ENCODE measurements at places on chromosomes 4 and X.

GRCh38 chr4:92334716-92335350 is 31.1 kb downstream of the GRID2 start:
- DNase-seq: no peak

- no peak for DNase-seq
These were observed 227.7 kb downstream of the C4orf33 start for GRCh38 chr4:129323658-129324057.

DNA sequence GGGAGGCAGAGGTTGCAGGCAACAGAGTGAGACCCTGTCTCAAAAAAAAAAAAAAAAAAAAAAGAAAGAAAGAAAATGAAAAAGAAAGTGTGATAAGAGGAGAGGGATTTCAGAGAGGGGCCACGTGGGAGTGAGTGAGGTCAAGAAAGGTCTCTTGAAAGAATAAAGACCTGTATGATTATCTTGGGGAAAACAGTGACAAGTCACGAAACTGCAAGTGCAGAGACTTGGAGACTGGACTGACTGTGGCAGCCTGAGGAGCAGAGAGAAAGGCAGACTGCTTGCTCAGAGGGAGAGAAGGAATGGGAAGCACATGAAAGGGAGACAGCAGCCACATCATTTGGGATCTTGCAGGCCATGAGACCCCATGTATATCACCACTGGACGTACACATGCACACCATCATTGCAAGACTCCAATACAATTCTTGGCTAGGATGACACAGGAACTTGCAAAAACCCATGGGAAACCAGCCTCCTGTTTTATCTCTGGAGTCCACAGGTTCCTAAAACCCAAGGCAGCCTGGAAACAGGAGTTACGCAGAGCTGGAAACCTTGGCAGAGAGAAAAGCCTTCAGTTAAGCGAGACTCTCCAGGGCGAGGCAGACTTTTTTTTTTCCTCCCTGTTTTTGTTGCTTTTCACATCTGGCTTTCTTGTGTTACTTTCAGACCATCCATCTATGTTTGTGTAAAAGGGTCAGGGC is 207.0 kb upstream of the TBL1X start:
- DNase-seq: no peak

GRCh38 chr4:8512510-8512909 is 67.7 kb upstream of the GPR78 start:
- no peak for DNase-seq

DNA sequence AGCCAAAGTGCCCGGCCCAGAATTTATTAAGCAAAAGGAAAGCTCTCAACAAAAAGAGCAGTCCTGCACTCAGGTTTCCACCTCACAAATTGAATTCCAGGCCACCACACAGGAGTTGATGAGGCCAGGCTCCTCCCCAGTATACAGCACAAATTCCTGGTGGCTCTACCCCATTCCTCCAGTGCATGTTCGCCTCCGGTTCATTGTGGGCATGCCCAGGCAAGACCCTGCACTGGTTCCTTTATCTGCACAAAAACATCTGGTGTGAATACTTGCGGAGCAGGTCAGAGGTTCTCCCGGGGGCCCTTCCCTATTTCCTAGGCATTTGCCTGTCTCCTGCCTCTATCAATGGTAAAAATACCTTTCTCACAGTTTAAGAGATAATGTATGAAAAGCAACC is 195.2 kb upstream of the ANXA10 start:
- no peak for DNase-seq

- no peak for DNase-seq
These were observed 54.6 kb downstream of the PROM1 start for GRCh38 chr4:16029262-16029661.

DNA sequence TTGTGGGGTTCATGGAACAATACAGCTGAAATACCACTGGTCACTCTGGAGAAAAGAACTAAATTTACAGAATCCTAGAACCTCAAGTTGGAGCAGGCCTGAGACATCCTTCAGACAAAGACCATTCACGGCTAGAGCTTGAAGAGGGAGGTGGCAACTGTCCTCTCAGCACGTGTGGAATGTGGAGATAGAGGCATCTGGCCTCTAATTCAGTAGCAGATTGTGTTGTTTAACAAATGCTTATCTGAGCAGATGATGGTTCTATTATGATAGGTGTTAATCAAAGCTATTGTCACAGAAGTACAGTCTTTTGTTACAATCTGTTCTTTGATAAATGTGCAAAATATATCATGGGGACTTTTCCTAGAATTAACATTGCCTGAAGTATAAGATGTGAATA is 121.7 kb upstream of the KCNIP4 start:
- no peak for DNase-seq

DNA sequence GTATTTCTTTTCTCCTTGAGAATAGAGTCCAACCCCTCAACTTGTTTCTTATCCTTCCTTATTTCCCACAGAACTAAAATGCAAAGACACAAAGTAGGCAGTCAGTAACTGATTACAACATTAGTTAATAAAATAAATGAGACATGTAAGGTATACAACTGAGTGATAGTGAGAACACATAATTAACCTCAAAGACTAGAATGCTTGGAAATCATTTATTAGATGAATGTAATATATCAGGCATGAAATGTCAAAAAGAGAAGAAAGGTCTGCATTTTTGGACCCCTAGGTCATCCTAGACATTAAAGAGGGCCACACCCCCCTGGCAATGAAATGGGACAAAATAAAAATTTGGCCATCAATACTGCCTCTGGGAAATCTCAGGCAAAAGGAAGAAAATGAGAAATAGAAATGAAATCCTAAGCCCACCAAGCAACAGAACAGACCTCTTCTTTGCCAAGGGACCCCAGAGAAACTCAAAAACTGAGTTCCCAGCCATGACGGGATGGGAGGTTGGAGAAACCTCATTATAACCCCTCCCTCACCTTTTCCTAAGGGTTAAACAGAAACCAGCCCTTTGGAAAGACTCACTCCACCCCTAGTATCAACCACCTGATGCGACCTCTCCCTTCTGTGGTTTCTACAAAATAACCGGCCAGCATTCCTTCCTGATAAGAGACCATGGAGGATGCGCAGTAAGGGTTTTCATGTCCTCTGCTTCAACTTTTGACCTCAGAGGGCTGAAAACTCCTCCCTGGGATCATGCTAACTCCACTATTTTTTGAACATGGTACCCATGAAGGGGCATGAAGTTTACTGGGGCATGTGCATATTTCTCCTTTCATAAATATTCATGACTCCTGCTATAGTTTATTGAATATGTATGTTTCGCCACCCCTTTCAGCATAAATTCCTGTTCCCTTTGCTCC is 90.0 kb upstream of the EXOC1L start:
- no peak for DNase-seq

DNA sequence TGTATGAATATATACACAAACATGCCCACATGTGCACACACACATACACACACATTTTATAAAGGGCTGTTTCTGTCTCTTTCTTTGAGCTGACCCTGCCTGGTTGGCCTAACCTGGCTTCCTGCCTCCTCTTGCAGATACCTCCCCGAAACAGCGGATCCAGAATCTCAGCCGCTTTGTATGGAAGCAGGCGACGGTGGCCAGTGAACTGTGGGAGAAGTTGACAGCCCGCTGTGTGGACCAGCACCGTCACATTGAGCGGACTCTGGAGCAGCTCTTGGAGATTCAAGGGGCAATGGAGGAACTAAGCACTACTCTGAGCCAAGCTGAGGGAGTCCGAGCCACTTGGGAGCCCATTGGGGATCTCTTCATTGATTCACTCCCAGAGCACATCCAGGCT is 21.9 kb downstream of the DRP2 start:
- no peak for DNase-seq

- no peak for DNase-seq
These were observed 71.3 kb downstream of the SOX3 start for GRCh38 chrX:140433582-140433981.

DNA sequence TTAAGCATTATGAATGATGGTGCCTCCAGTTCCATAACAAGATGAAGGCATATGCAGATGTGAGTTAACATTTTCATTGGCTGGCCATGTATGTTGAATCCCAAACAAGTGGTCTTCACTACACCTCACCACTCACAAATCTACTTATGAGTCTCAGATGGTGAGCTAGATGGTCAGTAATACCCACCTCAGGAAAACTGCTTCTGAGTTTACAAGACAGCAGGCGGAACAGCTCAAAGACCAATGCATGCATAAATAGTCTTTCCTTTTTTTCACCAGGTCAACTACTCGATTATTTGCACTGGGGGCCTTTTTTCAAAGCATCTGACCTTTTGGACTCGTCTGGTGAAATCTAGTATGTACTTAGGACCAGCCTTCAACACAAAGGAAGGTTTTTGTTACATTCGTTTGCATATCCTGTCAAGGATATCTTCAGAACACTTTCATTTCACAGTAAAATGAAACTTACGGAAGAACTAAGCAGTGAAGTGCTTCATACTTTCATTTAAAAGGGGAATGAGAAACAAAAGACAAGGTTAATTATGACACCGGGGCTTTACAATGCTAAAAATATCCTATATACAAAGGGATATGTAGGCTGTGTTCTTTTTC is 23.1 kb upstream of the TLR7 start:
- DNase-seq: no peak

- DNase-seq: peak; percentile 48
These were observed 62.8 kb upstream of the EGFL6 start for GRCh38 chrX:13506574-13506973.
